Fibroblast of lung (primary cell): ENCODE measurements at places on chromosomes 11 and 22. TPM values are rescaled to one million over a fixed set of nuclear protein-coding genes. Genes with fewer than 3 reads are reported as not detected.

CCDC88B gene
- polyA plus RNA-seq, result 0.56 and 0.88 TPM in 2 replicates

ENTHD1 gene
- not detected in 2 replicates for polyA plus RNA-seq

VPS37C gene
- 9.9 and 10.7 TPM in 2 replicates for polyA plus RNA-seq

PARVA gene
- 120 and 195 TPM in 2 replicates for polyA plus RNA-seq

ZNRF3 gene
- polyA plus RNA-seq, result 1.1 and 2.5 TPM in 2 replicates

APOA1 gene
- 0.05 TPM in 1 of 2 replicates, not detected in the other for polyA plus RNA-seq

CEND1 gene
- 0.25 and 0.71 TPM in 2 replicates for polyA plus RNA-seq

TBX1 gene
- polyA plus RNA-seq, result not detected in 2 replicates
